Esophagus squamous epithelium (tissue), 5 donors: ENCODE measurements at places on chromosomes 6 and 20.

GRCh38 chr20:47220161-47220582, 136.3 kb downstream of the ZMYND8 start:
- no peak for DNase-seq

- no peak for DNase-seq
Observed at GRCh38 chr6:77092971-77093370, 370.3 kb downstream of the HTR1B start.

DNA sequence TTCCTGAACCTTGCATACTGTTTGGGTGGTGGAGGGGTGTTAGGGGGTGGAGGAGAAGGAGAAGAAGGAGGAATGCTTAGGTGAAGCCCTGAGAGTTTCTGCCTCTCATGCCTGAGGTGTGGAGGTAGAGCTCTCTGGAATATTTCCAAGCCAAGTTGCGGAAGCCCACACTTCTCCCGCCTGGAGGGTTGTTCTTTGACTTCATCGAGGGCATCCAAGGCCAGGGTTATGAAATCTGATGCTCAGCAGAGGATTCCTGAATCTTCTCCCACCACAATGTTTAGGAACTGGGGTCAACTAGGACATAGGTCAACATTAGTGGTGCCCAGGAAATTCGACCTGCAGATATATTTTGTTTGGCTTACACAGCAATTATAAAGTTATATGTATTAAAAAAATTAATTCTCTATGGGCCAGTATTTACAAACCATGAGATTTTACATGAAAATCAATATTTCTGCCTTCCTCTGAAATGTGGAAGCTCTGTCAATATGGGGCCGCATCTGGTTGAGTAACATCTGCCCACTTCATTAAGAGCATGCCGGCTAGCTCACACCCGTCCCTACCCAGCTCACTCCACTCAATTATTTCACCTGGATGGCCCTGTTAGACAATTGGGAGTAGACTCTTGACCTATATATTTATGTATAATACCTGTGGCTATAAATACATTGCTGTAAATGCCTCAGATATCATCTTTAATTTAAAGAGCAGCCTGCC, 257.1 kb upstream of the ZFP64 start:
- DNase-seq, result no peak

DNA sequence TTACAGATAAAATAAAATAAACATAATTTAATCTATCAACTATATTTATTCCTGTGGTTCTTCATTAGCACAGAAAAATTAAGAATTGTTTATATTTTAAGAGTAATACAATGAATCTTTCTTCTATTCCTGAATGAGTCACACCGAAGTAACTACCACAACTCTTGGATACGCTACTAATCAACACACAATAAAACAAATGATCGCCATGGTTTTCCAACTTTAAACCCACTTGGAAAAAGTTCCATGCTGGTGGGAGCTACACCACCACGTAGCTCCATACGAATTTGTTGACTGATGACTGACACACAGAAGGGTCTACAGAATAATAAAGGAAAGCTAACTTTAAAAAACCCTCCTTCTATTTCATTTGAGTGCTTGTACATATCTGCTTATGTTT, 135.8 kb upstream of the NEDD9 start:
- DNase-seq, result no peak

GRCh38 chr6:166500246-166500645, 86.2 kb downstream of the RAMACL start:
- DNase-seq, result no peak

- peak; percentile 31 for DNase-seq
Observed at GRCh38 chr6:109454496-109455436, 806 bp downstream of the MICAL1 start.

DNA sequence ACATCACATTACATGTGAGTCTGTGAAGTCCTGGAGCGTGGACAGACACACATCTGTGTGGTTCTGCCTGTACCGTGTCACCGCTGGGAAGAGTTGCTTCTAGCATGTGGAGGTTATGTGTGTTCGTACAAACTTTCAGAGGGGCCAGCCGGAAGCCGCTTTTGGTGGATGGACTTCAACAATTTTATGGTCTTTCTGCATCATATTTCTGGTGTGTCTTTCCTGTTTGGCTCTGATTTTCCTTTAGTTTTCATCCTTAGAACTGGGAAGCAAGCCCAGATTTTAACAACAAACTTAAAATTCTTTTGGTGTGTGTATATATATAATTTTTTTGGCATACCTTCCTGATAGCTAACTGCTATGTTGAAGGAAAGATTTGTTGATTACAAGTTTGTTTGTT, 71.2 kb downstream of the TIAM2 start:
- no peak for DNase-seq

DNA sequence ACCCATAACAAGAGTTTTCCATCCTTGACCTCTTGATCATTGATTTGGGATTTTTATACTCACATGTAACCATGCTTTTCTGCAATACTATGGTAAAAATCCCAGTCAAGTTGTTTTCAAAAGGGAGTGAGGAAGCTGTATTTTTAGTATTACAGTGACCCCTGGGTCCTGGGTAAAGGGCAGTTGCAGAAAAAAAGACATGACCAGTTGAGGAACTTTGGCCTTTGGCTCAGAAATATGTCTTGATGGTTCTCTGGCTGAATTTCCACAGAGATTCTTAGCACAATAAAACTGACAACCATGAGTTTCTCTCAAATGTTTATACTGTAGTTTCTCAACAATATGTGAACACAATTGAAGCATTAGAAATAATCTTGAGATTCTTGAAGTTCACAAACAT, 28.6 kb upstream of the PRL start:
- no peak for DNase-seq

DNA sequence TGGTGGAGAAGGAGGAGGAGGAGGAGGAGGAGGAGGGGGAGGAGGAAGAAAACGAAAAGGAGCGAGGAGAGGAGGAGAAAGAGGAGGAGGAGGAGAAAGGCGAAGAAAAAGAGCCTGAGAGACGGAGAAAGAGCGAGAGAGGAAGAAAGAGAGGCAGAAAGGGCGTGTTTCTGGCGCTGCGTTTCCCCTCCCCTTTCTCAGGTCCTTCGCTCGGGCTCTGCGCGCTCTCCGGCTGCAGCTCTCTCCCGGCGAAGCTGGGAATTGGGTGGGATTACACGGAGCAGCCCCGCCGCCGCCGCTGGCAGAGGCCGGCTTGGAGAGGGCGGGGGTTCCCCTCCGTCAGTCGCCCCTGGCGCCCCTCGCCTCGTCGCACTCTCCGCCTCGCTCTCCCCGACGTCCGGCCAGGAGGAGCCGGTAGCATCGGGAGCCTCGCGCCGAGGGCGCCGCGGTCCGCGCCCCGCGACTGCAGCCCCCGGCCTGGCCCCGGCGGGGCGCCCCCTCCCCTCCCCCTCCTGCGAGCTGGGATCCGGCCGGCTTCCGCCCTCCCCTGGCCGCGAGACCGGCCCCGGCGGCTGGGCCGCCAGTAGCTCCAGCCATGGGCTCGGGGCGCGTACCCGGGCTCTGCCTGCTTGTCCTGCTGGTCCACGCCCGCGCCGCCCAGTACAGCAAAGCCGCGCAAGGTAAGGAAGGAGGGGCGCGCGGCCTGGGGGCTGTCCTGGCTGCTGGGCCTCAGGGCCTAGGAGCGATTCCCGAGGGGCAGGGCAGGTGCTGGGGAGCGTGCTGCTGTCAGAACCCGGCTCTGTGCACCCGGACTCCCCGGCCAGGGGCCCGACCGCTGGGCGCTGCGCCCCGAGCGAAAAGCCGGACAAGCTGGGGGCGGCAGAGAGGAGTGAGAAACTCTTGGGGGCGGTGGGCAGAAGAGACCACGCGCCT, at the start of gene SCUBE3:
Gene SCUBE3 (plus strand): TSS at position 133 of the 933 bp plus-strand sequence. CDS start 463 bp downstream, at position 596.
- DNase-seq, result no peak

GRCh38 chr20:11569163-11569562, 348.5 kb upstream of the BTBD3 start:
- DNase-seq, result no peak

GRCh38 chr6:84021625-84022024, 11.9 kb upstream of the MRAP2 start:
- no peak for DNase-seq
